ENCODE measurements at places on chromosomes 12 and 14.

DNA sequence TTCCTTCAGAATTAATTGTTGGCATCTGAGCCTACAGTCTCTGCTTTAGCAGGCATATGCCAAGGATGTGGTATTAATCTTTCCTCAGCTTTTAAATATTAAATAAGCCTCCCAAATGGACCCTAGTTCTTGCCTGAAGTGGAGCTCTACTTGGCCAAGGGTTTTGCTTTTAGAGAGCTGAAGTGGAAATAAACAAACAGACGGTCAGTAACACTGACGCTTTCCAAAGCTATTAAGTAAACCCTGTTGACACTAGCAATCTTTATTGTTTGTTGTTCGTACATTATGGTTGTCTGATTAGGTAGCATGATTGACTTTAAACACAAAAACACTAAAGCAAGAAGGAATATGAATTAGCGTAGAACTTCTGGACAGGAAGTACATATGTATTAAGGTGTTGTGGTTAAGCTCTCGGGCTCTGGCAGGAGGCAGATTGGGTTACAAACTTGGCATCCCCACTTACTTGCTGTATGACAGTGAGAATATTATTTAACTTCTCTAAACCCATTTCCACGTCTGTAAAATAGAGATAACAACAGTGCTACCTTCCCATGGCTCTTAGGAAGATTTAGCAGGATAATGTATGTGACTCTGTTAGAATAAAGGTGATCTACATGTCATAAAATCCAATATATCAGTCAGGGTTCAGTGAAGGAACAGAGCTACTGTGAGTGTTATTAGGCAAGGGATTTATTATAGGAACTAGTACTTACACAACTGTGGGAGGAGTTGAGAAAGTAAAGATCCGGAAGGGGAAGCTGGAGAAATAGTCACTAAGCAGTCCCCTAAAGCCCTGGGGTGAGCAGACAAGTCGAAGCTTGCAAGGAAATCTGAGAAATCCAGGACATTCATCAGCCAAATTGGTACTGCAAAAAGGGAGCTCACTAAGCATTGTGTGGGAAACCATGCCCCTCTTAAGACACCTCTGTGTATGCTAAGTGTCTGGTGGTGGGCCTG lies 92.2 kb upstream of the ATF7IP start:
- no peak for DNase-seq

GRCh38 chr14:96095058-96095457 lies 55.9 kb downstream of the C14orf132 start:
- DNase-seq, result no peak

- DNase-seq, result no peak
These were observed 1.0 kb downstream of the WBP11 start for GRCh38 chr12:14802247-14802646.

GRCh38 chr12:110117956-110118685 lies 6.0 kb upstream of the IFT81 start:
- no peak for DNase-seq

- DNase-seq, result peak; percentile 21
These were observed 21.5 kb upstream of the IFNG start for GRCh38 chr12:68180792-68181744.

GRCh38 chr14:87952307-87953094 lies 40.5 kb downstream of the GALC start:
- no peak for DNase-seq

GRCh38 chr12:102120886-102121285 lies 903 bp downstream of the PARPBP start:
- no peak for DNase-seq

DNA sequence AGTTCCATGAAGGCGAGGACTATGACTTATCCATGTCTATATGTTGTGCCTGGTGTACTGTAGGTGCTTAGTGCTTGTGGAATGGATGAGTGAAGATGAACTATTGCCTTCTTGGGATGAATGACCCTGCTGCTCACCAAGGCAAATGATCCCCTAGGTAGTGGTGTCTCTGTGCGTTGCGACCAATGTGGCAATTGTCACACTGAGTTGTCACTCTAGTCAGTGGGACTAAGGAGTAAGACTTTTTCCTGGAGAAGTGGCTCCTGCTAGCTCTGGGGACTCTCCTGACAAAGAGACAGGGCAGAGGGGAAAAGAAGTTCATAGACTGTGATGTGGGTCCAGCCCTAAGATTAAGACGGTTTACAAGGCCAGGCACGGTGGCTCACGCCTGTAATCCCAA lies 3.4 kb upstream of the ACVR1B start:
- DNase-seq, result no peak

DNA sequence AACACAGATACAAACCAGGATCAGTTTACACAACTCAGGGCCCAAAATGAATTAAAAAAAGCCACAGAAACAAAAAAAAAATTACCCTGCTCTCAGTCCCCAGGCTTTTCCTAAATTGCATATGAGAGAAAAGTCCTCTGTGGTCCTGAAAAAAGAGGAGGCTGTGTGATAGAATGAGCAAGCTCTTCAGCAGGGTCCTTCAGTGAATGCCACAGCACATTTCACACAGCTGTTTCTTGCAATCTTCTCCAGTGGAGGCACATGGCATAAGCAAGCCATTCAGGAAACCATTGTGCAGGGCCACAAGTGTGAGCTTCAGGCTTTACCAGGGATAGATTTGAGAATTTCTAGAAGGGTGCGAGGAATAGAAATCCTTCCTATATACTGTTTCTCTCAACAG lies 168.5 kb downstream of the PPM1H start:
- no peak for DNase-seq

GRCh38 chr12:22916815-22917214 lies 291.8 kb downstream of the ETNK1 start:
- no peak for DNase-seq

DNA sequence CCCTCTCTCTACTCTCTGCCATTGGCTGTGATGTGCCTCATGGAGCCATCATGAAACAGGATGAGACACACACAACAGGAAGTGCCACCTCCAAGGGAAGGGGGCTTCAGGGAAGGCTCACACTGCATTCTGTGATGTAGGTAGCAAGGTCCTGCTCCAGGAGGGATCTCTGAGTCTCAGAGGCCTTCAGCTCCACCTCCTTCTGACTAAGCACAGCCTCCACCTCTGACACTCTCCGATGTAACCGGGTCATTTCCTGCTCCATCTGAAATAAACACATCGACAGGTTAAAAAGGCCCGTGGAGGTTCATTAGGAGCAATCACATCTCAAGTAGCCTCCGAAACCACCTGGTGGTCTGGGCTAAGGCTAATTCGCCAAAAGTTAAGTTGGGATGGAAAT lies 93.3 kb downstream of the CIT start:
- DNase-seq, result no peak

DNA sequence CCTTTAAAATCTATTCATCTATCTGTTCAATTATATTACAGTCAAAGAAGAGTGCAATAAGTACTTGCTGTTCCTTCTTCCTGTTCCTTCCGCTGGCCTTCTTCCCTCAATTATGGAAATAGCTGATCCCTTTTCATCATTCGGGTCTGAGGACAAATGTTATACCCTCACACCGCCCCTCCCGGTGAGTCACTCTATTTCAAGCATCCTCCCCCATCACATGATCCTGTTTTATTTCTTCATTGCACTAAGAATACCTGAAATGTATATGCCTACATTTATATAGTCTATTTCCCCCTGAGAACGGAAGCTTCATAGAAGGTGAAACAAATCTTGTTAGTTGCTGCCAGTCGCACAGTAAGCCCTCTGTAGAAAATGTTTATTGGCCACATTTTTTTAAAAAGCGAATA lies 2.5 kb downstream of the SLC38A1 start:
- peak; percentile 52 for DNase-seq

- no peak for DNase-seq
These were observed 104.5 kb upstream of the DNM1L start for GRCh38 chr12:32574585-32574984.

DNA sequence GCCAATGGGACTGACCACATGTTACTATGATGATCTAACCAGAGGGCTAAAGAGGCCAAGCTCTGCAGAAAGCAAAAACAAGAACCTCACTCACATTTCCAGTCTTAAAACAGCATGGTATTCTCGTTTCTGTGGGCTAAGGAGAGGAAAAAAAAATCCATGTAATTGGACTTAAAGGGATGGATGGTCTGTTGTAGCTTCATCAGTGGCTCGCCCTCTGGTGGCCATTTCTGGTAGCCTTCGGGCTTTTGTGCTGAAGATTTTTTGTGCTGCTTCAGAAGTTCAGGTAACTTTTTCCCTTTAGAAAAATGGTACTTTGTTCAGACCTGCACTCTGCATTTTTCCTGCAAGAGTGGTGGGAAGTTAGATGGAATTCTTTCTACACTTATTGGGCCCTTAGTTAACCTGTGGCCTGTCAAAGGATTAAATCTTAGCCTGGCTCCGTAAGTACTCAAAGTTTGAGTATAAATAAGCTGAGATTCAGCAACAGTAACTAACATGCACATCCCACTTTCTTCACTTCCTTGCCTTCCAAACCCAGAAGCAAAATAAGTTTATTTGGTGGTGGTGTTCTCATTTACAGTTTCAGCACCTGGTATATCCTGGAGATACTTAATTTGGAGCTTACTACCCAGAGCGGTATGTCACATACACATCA lies 22.3 kb downstream of the DCAF4 start:
- peak; percentile 70 for DNase-seq

- no peak for DNase-seq
These were observed 19.3 kb downstream of the NTF3 start for GRCh38 chr12:5451251-5451650.

DNA sequence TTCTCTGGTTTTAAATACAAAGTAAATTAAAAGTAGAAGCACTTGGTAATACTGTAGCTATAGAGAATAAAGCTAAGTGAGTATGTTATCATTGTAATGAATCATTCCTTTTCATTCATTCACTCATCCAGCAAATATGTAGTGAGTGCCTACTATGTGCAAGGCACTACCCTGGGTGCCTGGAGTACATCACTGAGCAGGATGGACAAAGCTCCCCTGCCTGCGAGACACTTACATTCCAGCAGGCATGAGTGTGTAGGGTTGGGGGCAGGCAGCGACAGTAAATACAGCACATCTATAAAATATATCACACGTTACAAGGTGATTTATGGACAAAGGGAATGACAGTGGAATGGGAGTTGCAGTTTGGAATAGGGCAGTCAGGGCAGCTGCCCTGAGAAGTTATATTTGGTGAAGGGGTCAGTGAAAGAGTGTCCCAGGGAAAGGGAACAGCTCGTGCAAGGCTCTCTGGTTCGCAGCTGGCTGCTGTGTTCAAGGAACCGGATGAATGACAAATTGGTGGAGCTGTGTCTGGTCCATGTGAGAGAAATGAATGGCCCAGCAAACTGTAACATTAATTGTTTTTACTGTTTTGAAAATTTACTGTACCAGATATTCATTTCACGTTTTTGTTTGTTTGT lies 159.6 kb downstream of the CRADD start:
- DNase-seq, result no peak

DNA sequence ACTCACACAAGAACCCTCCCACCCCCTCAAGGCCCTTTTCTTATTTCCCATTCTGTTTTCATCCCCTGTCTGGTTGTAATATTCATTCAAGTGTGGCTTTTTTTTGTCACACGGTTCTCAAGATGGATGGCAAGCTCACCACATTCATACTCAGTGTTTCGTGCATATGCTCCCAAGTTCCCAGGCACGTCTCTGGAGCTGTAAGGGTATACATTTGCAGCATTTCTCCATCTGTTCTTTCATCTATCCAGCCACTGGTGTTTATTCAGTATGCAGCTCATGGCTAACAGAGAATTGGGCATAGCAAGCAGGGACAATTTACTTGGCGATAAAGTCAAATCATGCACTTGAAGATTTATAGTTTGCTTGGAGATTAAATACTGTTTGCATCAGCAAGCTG lies 212.1 kb downstream of the GRIN2B start:
- no peak for DNase-seq

DNA sequence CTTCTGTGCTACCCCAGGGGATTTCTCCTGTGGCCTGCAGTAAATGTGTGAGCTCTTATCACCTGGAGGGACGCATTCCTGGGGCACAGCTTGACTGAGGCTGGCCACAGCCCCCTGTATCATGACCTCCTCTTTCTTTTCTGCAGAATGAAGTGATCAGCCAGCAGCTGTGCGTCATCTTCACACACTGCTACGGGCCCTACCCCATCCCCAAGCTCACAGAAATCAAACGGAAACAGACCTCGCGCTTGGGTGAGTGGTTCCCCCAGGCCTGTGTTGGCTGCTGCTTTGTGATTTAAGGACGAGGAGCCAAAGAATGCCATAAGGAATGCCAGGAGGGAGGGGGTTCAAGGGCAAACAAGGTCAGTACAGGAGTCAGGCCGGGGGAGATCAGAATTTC lies 50.5 kb upstream of the PWP1 start:
- no peak for DNase-seq

- DNase-seq, result no peak
These were observed 11.2 kb downstream of the ACVR1B start for GRCh38 chr12:51962737-51963136.

DNA sequence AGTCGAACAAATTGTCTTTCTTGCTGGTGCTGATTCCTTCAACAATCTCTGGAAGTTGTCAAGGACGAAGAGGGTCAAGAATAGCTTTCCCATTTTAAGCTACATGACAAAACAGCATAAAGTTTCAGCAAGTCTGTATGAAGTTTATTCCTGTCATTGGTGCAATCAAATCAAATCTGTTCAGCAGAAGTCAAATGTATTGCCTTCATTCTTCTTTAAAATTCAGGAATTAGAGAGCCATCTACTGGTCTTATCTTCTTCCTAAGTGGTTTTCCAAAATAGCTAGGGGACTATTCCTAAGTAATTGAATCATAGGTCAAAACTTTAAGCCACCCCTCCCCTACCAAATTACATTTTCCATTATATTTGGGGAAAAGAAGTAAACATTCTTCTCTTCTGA lies 990.2 kb downstream of the GALC start:
- DNase-seq, result no peak

DNA sequence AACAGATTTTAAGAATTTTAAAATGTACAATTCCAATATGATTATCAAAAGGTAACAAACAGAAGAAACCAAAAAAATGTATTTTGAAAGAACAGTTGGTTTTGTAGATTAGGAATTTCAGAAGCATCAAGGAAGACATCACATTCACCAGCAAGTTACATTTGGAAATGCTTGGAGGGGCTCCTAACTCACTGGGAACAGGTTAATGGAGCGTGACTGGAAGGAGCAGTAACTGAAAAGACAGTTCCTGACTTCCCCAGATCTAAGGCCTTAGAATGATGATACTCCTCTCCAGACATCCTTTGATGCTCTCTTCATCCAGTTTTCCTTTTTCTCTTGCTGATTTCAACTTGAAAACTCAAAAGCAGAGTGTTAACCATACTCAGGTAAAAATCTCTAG lies 220.0 kb upstream of the EGLN3 start:
- DNase-seq, result no peak
